ENCODE measurements at places on chromosomes 13 and 19.

- no peak for DNase-seq
Measured at GRCh38 chr19:3518255-3518654, 12.1 kb downstream of the FZR1 start.

DNA sequence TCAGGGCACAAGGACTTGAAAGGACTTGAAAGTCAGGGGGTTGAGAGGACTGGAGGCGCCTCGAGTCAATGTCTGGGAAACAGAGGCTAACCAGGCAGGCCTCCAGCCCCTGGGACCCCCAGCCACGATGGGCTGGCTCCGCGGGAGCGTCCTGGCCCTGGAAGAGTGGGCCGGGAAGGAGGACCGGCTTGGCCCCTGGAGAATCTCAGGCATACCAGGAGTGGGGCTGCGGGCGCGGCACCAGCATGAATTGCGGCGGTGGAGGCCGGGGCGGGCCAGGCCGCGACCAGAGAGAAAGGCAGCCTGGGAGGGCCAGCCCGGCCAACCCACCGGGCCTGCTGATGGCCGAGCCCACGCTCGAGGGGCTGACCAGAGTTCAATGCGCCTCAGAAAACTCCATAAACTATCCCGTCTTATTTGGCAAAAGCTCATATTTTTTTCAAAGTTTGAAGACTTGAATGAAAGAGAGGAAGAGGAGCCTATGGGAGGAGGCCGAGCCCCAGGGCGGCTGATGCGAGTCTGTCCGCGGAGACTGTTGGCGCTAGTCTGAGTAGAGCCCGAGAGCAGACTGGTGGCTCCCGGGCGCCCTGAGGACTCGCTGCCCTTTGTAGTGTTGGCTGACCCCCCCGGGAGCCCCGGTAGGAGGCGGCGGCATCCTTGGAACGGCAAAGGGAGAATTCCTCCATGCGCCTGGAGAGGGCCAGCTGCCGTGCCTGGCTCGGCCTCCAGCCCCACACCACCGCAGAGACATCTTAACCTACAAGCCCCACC is 68.0 kb downstream of the MLLT1 start:
- no peak for DNase-seq

DNA sequence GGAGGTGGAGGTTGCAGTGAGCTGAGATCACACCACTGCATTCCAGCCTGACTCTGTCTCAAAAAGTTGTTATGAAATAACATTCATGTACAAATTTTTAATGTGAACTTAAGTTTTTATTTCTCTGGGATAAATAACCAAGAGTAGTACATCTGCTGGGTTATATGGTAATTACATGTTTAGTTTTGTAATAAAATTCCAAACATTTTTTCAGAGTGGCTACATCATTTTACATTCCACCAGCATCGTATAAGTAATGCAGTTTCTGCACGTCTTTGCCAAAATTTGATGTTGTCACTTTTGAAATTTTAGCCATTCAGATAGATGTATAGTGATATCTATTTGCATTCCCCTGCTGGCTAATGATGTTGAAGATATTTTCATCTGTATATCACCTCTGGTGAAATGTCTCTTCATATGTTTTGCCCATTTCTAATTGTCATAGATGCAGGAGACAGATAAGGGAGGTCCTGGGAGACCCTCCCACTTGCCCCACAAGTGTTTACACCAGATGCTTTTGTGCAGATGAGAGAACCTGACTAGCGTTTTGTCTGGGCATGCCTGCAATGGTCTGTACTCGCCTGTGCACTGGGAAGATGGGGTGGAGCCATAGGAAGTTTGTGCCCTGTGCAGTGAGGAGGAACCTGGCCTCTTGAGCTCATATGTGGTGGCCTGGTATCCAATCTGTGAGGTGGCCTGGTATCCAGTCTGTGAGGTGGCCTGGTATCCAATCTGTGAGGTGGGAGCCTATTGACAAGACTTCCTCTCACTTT is 12.7 kb upstream of the KBTBD6 start:
- no peak for DNase-seq

DNA sequence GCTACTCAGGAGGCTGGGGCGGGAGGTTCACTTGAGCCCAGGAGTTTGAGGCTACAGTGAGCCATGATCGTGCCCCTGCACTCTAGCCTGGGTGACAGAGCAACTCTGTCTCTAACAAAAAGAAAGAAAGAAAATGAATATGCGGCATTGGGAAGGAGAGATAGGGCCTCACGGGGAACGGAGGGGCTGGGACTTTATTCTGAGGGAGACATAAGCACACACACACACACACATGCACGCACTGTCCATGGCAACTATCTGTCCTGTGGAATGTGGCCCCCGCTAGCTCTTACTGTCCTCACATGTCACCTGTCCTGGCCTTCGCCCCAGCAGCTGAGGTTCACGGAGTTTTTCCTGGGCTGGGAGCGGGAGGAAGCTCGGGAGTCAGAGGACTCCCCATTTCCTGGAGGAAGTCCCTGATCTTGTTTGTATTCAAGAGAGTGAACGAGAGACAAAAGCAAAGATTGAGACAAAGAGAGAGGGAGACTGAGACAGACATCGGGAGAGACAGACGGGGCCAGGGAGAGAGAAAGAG is 654 bp downstream of the STAP2 start:
- no peak for DNase-seq

GRCh38 chr13:98454389-98454881 is 122.5 kb downstream of the STK24 start:
- peak; percentile 9 for DNase-seq

DNA sequence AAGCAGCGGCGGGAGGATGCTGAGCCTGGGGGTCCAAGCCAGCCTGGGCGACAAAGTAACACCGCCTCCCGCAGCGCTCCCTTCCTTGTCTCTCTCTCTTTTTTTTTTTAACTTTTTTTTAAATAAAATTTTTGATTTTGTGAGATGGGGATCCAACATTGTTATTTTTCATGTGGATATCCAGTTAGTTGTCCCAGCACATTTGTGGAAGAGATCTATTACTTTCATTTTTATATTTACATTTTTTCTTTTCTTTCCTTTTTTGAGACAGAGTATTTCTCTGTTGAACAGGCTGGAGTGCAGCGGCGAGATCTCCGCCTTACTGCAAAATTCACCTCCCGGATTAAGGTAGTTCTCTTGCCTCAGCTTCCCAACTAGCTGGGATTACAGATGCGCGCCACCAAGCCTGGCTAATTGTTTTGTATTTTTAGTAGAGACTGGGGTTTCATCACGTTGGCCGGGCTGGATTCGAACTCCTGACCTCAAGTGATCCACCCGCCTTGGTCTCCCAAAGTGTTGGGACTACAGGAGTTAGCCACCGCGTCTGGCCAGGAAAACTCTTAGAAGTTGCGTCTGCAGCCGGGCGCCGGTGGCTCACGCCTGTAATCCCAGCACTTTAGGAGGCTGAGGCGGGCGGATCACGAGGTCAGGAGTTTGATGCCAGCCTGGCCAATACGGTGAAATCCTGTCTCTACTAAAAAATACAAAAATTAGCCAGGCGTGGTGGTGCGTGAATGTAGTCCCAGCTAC is 19.4 kb downstream of the ZNF816 start:
- no peak for DNase-seq

DNA sequence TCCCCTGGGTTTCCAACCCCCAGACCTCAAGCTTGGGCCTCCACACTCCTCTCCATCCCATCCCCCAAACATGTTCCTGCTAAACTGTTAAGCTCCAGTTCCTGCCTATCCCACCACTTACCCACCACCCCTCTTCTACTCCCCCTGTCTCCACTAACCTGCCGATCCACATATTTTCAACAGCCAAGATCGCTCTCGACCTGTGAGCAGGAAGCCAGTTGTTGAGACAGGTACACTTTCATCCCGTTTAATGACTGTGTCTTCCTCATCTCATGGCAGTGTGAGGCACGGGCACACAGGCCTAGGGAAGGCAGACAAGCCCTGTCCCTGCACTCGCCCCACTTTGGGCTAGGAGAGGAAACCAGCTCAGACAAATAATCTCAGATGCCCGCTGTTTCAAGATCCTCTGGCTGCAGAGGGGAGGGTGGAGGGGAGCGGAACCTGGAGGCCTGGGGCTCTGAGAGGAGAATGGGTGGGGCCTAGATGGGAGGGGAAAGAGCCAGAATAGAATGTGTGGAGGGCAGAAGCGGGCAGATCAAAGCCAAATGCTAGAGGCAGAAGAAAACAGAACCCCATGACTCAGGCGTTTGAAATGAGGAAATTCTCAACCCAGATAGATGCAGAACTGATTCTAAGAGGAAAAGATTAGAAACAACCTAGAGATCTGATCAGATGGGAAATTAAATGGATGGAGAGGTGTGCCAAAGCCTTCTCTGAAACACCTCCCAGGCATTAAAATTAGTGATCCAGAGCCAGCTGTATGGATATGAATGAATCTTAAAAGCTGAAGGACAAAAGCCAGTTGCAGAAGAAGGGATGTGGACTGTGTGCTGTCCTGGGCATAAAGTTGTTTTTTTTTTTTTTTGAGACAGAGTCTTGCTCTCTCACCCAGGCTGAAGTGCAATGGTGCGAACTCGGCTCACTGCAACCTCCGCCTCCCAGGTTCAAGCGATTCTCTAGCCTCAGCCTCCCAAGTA is 16.9 kb upstream of the CYP2S1 start:
- DNase-seq, result no peak

- DNase-seq, result no peak
Measured at GRCh38 chr19:55902080-55902751, 29.9 kb downstream of the NLRP13 start.

GRCh38 chr19:18265582-18265981 is 8.7 kb downstream of the IQCN start:
- DNase-seq, result no peak

DNA sequence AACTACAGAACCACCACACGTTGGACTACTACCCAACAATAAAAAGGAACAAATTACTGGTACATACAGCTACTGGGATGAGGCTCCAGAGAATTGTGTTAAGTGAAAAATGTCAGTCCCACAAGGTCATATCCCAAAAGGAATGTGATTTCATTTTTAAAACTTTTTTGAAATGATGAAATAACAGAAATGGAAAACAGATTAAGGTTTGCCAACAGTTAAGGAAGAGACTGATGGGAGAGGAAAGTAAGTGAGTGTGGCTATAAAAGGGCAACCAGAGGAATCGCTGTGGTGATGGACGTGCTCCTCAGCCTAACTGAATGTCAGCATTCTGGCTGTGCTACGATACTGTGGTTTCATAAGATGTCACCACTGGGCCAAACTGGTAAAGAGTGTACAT is 512.8 kb downstream of the UQCRFS1 start:
- DNase-seq, result no peak

DNA sequence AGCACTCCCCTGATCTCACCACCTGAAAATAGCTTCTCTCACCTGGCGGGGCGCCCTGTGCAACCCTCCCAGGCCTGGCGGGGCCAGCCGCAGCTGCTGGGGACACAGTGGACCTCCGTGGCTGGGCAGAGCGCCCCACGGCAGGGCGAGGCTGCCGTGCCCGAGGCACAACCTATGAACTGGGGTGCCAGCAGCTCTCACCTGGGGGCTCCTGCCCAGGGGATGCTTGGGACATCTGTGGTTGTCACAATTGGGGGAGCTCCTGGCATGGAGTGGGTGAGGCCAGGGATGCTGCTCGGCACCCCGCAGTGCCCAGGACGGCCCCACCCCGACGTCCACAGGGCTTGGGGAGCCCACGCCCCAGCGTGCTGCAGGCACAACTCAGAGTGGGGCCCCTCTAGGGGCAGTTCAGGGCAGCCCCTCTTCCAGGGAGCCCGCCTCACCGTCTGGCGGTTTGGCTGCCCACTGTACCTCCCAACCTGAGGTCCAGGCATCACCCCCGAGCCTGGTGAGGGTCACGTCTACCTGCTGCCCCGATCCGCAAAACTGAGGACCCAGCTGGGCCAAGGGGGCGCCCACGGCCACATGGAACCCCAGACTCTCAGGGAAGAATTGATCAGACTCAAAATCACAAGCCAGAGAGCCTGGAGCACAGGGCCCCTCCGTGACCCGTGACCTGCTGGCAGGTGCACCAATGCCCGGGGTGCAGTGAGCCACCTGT is 5.7 kb downstream of the TMEM259 start:
- no peak for DNase-seq

- DNase-seq, result no peak
Measured at GRCh38 chr19:40671404-40671803, 19.0 kb downstream of the NUMBL start.

GRCh38 chr13:29301027-29301426 is 294.5 kb downstream of the SLC7A1 start:
- DNase-seq, result no peak

GRCh38 chr13:29587645-29588044 is 7.8 kb downstream of the SLC7A1 start:
- no peak for DNase-seq

DNA sequence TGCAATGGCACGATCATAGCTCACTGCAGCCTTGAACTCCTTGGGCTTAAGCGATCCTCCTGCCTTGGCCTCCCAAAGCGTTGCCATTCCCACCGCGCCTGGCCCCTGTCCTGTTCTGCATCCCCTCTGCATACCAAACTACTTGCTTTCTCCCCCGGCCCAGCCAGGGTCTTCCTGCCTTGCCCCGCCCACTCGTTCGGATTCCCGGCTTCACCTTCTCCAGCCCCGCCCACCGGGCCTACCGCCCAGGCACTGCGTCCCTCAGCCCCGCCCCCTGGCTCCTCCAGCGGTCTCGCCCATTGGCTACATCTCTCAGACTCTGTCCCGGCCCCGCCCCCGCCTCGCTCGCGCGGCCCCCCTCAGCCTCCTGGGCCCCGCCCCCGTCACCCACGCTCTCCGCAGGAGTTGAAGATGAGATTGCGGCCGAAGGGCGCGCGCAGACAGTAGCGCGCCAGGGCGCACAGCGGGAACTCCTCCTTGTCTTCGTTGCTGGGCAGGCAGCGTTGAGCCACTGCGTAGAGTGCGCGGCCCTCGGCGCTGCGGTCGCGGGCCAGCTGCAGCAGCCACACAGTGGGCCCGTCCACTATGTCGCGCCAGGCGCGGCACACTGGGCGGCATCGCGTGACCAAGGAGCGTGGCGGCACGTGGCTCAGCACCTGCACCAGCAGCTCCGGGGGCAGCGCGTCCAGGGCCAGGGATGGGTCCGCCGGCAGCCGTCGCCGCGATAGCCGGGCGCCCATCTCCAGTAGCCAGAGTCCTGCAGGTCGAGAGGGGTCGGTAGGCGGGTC is 19.0 kb downstream of the MRPS12 start:
- no peak for DNase-seq

DNA sequence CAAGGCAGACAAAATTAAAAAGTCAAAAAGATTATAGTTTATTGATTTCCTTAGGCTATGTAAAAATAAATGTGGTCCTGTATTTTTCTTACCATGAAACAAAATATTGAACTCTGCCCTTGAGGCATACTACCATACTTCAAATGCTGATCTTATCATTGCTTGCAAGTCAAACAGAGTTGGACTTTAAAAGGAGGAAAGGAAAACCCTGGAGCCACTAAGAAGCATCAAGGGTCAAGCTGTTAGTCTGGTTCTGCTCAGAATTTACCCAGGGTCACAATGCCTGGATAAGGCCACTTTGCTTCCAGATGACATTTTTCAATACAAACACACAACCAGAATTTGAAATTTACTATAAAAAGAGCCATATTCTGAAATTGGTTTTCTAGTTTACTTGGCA is 2.2 kb upstream of the FREM2 start:
- DNase-seq, result no peak

Data from NCI-H774 (cell line).